ENCODE measurements at places on chromosomes 3 and 15.

- no peak for DNase-seq
These were observed 4.1 kb downstream of the CCDC12 start for GRCh38 chr3:46972396-46972795.

DNA sequence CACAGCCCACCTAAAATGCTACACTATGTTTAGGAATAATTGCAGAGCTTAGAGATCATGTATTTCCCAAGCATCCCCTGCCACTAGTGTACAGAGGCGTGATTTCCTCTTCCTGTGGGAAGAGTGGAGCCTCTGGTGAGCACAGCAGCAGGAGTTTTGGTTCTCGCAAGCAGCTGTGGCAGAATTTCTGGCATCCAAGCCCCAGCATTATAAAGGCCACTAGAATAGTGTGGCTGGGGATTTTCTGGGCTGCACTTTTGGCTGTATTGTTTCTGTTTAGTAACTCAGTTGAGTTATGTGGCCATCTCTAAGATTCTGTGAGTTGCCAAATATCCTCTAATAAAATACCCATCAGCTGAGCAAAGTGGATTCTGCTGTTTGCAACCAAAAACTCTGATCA lies 64.7 kb downstream of the GPR176 start:
- DNase-seq = no peak

GRCh38 chr3:129827765-129828164 lies 65.7 kb downstream of the TMCC1 start:
- no peak for DNase-seq

DNA sequence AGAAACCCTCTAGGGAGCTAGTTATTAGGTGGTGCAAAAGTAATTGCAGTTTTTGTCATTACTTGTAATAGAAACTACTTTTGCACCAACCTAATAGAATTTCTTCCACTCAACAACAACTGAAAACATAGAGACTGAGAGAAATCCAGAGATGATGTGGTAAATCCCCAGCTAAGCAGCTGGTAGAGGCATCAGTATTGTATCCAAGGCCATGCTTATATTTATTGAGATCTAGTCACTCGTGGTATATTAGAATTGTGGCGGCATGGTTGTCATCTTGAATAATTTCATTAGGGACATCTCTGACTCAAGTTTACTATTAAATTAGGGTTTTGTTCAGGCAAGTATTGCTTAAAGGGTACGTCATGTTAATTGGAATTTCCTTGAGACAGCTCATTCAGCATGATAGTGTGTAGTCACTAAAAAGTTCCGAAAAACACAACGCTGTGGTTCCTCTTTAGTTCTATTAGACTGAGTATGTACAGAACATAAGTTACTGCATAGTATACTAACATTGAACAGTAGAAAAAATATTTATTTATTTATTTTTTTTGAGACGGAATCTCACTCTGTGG lies 35.3 kb downstream of the PAK2 start:
- DNase-seq = no peak

GRCh38 chr15:78620021-78620526 lies 722 bp downstream of the CHRNA3 start:
- DNase-seq = no peak

Data from activated CD4-positive, alpha-beta T cell treated with anti-CD3 and anti-CD28 coated beads, Interleukin-2, amount 50 U/mL, for 24 hours (primary cell).